ENCODE measurements at places on chromosomes 11 and 22.

DNA sequence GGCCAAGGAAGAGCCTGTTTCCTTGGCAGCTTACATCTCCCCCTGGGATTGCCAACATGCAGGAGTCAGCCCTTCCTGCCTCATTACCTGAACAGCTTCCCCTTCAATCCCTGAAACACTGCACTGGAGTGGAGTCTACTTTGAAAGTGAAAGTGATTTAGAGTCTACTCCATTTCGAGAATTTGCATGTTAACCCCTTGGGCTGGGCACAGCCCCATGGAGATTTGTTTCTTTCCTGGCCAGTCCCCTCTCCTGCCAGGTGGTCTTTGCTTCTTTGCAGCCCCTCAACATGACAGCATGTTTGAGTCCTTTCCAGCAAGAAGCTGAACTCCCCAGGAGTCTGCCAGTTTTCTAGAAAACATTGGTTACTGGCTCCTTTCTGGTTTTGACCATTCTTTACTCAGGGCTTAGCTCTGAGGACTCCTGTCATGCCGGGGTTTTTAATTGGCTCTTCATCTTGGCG is 59.9 kb downstream of the TRAF6 start:
- no peak for DNase-seq

DNA sequence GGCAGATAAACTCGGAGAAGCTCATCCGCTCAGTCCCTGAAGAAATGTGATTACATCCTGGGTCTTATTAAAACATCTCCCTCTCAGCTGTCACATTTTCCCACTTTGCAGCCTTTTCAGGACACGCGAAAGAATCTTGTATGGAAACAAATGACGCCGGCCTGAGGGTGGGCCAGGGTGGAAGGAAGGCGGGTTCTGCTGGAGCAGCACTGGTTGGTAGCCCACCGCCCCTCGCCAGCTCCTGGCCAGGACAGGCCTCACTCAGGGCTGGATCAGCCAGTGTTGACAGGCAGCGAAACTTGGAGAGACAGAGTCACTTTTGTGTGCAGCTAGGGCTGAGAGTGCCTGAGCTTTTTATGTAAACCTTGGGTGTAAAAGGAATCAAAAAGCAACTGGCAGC is 371.8 kb downstream of the TBC1D22A start:
- no peak for DNase-seq

DNA sequence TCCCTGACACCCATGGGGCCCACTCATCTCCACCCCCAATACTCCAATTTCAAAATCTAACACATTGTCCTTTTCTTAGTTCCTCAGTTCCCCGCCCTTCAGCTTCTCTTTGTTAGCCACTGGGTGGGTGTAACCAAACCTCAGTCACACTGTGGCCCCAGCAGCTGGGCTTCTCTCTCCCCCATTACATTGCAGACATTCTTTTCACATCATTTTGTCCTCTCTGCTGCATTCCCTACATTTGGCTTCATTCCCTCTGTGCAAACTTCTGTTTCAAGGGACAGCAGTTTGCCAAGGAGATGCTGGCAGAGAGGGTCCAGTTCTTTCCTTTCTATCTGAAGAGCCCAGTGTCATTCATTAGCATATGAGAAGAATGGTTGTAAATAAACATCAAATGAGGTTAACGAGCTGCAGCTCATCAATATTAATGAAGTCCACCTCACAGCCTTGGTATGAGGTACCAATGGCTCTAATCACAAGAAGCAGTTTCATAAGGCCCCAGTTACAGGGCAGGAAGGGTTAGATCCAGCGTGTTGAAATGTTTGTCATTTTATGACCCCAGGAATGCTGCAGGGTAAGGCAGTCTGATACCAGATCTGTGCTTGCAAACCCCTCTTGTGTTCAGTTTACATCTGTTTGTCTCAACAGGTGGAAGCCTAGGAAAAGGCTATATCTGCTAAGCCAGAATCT is 72.3 kb downstream of the ARFGAP2 start:
- no peak for DNase-seq

DNA sequence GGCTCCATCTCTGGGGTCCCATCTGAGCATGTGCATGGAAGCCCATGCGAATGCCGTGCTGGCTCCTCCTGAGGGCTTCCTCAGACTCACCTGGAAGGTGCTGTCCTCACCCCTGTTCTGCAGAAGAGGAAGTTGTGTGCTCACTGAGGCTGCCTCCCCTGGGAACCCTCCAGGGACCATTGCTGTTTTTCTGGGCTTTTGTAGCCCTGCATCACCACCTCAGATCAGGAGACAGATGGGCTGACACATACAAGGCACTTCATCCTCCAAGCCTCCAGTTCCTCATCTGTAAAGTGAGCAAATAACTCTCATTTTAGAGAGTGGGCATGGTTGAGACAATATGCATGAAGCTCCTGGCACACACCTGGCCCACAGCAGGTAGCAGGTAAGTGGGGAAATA is 12.1 kb upstream of the LRRC32 start:
- no peak for DNase-seq

GRCh38 chr11:117866526-117866925 is 9.9 kb downstream of the FXYD6 start:
- DNase-seq = no peak

- no peak for DNase-seq
Observed at GRCh38 chr22:22927196-22927887, 39.7 kb downstream of the IGLL5 start.

DNA sequence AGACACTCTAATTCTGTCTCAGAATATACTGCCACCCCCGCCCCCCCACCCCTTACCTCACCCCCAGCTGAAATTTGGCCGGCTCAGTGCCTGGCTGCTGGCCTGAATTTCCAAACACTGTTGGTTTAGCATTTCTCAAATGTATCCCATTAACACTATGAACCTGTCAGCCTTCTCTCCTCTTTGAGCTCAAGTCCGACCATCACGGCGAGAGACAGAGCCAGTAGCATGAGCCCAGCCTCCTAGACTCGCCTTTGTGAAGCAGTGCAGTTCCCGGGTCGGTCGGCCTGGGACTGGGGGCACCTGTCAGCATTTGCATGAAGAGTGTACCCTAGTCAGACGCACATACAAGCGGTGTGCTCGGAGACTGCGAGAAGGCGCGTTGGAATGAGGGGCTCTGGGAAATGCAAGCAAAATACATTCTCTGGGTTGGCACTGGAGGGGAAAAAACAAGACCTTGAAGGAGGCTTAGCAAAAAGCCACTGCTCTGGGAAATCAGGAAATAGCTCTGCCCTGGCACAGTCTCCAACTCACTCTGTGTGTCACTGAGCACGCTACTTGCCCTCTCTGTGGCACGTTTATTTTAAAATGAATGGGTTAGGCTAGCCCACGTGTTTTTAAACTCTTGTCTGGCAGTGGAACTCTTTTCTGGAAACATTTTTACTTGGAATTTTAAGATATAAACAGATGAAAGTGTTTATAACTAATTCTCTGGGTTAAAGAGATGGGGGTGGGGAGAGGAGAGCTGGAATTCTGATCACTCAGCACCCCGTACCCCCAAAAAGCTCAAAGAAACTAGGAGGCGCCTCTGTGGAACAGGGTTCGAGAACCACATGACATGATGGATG is 108.3 kb downstream of the TIMP3 start:
- DNase-seq = no peak

GRCh38 chr11:77039491-77040400 is 5.5 kb downstream of the B3GNT6 start:
- peak; percentile 6 for DNase-seq

- DNase-seq = no peak
Observed at GRCh38 chr11:72599325-72600117, 74.7 kb downstream of the PDE2A start.

GRCh38 chr11:34280945-34281872 is 76.6 kb downstream of the ABTB2 start:
- DNase-seq = no peak

DNA sequence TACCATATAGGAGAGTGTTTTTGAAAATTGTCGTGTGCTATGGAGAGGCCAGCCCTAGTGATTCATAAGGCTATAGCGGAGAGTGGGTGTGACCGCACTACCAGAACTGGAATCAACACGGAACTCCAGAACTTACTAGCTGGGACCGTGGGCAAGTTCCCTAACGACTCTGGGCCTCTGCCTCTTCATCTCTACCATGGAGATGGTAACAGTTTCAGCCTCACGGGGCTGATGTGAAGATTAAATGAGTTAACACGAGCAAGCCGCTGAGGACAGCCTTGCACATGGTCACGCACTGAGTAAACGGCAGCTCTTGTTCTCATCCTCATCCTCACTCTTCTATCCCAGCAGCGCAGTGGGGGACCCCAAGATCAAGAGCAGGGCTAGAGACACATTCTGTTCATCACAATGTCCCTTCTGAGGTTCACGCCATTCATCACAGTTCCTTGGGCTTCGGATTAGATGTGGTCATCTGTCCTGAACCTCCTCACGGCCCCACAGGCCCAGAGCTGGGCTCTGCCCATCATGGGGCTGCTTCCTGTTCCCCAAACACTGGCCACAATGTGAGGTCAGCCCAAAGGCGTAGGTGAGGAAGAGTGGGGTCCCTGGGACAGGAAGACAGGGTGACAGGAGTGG is 47.2 kb upstream of the CD5 start:
- no peak for DNase-seq

- no peak for DNase-seq
Observed at GRCh38 chr11:88692306-88693086, 355.0 kb upstream of the CTSC start.

- no peak for DNase-seq
Observed at GRCh38 chr11:106420686-106421085, 343.2 kb downstream of the AASDHPPT start.

GRCh38 chr11:11583801-11584529 is 37.8 kb downstream of the GALNT18 start:
- DNase-seq = no peak

GRCh38 chr11:4647766-4648165 is 4.0 kb downstream of the OR51E1 start:
- DNase-seq = no peak

DNA sequence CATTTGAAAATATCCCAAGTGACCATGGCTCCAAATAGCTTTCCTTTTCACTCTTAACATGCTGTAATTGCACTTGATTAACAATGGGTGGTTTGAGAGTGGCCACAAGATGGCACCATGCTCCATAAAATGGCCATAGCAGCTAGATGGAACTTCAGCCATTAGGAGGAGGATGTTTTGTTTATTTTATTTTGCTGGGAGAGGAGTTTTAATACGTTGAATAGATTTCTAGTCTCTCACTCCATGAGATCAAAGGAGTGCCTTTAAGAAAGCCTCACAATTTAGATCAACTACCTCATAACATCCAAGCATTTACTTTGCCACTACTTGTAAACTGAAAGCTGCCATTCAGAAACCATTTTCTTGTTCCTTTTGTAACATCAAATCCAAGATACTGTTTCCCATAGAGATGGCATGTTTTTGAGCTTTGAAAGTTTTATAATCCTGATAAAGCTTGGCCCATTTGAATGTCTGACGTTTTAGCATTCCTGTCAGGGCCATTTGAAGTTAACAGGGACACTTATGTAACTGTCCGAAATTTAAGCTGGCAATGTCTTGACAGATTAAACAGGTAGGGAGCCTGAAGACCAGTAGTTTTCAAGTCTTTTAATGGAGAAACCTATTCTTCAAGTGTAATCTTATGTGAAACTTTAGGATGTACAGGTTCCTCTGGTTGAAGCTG is 4.7 kb downstream of the FEN1 start:
- DNase-seq = peak; percentile 66

DNA sequence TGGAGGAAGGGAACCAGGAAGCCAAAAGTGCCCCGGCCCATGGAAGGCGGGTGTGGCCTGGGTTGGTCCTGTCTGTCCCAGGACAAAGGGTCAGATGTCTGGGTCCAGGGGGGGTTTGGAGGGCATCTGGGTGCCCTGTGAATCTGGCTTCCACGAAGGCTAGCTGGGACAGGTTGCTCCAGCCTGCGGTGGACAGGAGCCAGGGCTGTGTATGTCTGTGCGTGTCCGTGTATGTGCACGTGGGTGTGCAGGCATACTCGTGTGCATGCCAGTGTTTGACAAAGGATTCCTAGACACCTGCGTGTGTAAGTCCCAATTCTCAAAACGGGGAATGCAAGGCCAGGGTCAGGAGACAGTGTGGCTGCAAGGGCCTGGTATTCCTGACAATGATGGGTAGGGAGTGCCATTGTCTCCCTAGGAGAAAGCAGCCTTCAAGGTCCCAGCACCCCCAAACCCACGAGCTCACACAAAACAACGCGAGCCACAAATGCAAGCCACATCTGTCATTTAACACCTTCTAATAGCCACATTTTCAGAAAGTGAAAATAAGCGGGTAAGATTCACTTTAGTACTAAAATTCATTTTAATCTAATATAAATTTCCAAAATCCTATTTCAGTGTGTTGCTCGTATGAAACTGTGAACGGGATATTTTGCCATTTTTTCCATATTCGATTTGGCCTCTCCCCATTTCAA is 78.4 kb upstream of the WNT7B start:
- no peak for DNase-seq

DNA sequence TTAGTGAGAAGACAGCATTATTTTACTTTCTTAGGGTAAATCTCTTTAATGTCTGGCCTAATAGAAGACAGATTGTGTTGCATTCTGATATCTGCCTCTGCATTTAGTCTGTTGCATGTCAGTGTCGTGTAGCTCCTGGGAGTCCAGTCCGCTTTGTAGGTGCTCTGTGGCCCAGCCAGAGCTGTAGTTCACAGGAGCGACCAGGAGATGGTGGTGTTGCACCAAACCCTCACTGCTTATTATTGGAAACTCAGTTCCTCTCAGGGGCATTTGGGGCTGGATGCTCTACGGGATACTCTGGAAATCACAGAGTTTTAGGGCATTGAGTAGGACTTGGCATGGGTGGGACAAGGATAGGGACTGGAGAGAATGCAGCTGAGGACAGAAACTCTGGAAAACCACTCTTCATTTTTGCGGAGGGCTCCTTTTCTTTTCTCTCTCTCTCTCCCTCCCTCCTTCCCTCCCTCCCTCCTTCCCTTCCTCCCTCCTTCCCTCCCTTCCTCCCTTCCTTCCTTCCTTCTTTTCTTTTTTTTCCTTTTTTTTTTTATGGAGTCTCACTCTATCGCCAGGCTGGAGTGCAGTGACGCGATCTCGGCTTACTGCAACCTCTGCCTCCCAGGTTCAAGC is 21.7 kb downstream of the MIAT start:
- peak; percentile 53 for DNase-seq

DNA sequence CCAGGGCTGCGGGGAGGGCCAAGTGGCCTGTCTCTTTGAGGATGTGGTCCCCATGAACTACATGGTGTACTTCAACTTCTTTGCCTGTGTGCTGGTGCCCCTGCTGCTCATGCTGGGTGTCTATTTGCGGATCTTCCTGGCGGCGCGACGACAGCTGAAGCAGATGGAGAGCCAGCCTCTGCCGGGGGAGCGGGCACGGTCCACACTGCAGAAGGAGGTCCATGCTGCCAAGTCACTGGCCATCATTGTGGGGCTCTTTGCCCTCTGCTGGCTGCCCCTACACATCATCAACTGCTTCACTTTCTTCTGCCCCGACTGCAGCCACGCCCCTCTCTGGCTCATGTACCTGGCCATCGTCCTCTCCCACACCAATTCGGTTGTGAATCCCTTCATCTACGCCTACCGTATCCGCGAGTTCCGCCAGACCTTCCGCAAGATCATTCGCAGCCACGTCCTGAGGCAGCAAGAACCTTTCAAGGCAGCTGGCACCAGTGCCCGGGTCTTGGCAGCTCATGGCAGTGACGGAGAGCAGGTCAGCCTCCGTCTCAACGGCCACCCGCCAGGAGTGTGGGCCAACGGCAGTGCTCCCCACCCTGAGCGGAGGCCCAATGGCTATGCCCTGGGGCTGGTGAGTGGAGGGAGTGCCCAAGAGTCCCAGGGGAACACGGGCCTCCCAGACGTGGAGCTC is 13.5 kb downstream of the ADORA2A start:
- no peak for DNase-seq

GRCh38 chr22:45163099-45163450 is 650 bp upstream of the NUP50 start:
- DNase-seq = no peak

Data from central memory CD4-positive, alpha-beta T cell (primary cell).